ENCODE measurements at places on chromosomes 12 and 14.
A peak's percentile ranks its signal among the peaks of the same experiment; 100 is the strongest.

GRCh38 chr14:92951912-92952471, 29.0 kb downstream of the CHGA start:
- peak; percentile 83 for DNase-seq

DNA sequence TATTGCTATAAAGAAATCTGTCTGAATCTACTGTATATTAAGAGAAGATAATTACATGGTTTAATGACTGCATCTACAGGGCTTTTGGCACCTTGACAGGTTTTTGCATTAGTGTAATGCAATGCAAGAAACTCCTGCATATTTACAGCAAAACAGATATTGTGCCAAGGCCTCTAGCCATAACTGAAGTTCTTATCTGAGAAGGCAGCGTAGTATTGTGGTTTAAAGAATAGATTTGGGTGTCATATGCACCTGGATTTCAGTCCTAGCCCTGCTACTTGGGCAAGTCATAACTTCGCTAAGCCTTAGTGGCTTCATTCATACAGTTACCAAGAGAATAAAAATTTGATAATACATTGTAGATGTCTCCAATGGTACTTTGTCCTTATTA, 350.1 kb downstream of the CCDC91 start:
- no peak for DNase-seq

GRCh38 chr12:73935817-73936216, 601.8 kb upstream of the ATXN7L3B start:
- no peak for DNase-seq

GRCh38 chr14:80504781-80505180, 293.5 kb upstream of the DIO2 start:
- DNase-seq, result no peak

Measured in COR-L47 (cell line).